Pulmonary artery endothelial cell (primary cell): ENCODE measurements at places on chromosomes 4 and X. TPM values are rescaled to one million over a fixed set of nuclear protein-coding genes. Genes with fewer than 3 reads are reported as not detected.

RIBC1 gene
- 0.26 and 0.32 TPM in 2 replicates for total RNA-seq

- no peak for DNase-seq
These were observed 33.6 kb downstream of the PITX2 start for GRCh38 chr4:110589297-110589696.

DNA sequence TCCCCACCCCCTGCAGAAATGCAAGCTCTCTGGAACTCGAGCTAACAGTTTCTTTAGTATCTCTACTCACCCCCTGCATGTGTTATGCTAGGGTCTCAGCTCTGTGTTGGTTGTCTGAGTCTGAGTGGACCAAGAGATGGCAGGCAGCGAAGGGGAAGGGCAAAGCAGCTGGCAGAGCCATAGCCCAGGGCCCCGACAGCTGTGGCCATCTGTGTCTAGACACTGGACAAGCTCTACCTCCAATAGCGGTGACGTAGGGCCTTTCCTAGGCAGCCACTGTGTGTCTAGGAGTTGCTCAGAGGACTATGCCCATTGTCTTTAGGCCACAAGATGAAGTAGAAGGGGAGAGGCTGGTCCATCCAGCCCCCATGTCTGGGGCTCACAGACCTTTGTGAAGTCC lies 79.2 kb downstream of the EFNB1 start:
- no peak for DNase-seq

- no peak for DNase-seq
These were observed 207.8 kb upstream of the KIT start for GRCh38 chr4:54449999-54450398.

YY2 gene
- total RNA-seq = 1.1 and 1.6 TPM in 2 replicates

DCX gene
- not detected in 2 replicates for total RNA-seq
